ENCODE measurements at places on chromosomes 11 and 22. TPM values are rescaled to one million over a fixed set of nuclear protein-coding genes. Genes with fewer than 3 reads are reported as not detected.

DNA sequence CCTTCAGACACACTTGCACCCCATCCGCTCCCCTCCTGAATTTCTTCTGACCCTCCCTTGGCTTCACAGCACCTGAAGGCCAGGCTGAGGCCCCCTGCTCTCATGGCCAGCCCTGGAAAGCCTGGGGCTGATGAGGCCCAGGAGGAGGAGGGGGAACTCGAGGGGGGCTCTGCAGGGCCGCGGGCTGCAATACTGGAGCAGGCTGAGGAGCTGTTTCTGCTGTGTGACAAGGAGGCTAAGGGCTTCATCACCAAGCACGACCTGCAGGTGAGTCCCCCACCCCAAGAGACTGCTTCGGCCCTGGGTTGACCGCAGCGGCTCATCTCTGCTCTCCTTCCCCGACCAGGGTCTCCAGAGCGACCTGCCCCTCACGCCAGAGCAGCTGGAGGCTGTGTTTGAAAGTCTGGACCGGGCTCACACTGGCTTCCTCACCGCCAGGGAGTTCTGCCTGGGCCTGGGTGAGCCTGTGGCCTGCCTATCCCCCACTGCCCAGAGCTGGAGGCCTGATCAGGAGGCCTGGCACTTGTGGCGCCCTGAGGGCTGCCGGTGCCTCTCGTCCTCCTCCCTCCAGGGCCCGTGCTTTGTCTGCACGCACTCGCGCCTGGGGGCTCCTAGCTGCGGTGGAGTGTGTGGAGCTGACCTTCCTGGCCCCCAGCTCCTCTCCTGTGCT lies 922 bp downstream of the CRACR2B start:
- no peak for DNase-seq

- no peak for DNase-seq
Observed at GRCh38 chr22:37187891-37188761, at the start of gene C1QTNF6. C1QTNF6 (minus strand) TSS chr22:37188247; CDS start chr22:37188213, 34 bp downstream.

GGT1 gene
- total RNA-seq: 14.5 TPM

DNA sequence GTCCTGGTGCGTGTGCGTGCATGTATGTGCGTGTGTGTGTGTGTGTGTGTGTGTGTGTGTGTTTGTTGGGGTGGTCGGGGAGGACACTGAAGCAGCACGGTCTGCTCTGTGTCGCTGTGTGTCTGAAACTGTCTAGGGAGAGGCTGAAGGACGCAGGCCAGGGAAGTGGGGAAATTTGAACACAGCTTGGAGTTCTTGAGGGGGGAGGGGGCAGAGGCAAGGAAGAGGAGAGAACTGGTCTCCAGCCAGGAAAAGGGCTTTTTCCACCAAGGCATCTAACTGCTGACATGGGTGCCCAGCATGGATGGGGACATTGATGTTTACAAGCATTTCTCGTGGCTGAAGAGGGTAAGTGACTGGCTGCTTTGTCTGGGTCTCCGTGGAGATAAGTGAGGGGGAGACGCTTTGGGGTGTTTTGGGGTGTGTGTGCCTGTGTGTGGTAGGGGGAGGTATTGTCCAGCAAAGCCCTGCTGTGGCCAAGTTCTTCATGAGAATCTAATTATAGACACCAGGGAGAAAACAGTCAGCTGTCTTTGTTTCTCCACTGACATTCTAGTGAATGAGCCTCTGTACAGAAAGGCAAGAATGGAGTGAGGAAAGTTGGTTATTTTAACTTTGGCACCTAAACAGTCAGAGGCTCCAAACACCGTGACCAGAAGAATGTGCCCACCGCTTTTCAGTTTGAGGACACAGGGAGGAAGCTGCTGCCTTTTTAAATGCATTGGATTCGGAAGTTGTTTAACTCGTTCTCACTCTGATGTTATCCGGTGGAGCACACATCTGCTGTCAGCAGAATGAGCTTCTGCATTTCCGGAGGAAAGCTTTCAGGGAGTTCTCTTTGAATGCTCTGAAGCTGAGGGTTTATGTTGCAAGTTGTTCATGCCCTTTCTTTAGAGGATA lies 63.7 kb downstream of the PPFIBP2 start:
- DNase-seq: no peak

GSTT2 gene
- not detected for total RNA-seq

DNA sequence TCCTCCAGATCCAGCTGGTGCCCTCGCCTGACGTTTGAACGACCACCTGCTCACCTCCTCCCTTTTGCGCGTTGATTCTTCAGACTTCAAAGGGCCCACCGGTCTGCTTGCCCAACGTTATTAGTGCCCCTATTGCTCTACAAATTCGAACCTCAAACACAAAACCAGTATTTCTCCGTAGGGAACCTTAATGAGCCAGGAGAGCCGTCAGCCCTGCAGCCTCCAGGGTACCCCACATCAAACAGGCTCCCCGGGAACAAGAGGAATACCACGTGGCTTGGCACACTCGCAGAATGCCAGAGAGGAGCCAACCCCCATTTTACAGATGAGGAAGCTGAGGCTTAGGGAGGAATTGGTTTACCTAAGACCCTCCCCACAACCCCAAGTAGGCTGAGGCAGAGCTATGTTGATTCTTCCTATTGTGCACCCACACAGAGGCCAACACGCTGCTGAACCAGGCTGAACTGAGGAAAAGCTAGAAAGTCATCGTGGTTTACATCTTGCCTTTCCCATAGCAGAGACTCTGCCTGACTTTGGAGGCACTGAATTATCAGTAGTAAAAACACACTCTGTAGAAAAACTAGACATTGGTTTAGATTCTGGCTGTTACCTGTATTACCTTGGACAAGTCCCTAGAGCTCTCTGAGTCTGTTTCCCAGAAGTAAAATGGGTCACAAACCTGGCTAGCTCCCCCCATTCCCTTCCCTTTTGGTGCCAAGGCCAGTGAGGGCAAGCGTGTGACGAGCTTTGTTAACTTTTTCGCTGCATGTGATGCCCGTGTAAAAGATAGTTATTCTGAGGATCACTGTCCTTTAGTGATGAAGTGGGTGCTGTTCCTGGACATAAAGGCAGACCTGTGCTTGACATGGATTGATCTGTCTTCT lies 764 bp downstream of the TKFC start:
- DNase-seq: no peak

- no peak for DNase-seq
Observed at GRCh38 chr11:3894128-3894731, 38.8 kb downstream of the STIM1 start.

PDGFB gene
- 79.6 TPM for total RNA-seq

NPAS4 gene
- total RNA-seq: not detected

SLN gene
- total RNA-seq: not detected

APOL3 gene
- 2.1 TPM for total RNA-seq

AQP11 gene
- 0.58 TPM for total RNA-seq

DNA sequence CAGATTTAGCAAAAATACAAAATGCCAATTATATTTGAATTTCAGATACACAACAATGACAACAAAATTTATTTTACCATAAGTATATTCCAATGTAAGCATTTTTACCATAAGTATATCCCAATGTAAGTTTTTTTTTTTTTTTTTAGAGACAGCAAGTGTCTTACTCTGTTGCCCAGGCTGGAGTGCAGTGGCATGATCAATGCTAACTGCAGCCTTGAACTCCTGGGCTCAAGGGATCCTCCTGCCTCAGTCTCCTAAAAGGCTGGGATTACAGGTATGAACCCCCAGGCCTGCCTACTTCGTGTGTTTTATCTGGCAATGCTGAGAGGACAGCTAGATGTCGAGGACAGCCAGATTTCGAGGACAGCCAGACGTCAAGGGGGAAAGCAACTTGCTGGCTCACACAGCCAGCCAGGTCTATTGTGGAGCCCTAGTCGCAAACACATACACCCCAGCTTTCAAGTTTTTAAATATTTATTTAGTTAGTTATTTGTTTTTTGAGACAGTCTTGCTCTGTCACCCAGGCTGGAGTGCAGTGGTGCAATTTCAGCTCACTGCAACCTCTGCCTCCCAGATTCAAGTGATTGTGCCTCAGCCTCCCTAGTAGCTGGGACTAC lies 1.1 kb upstream of the SERPING1 start:
- no peak for DNase-seq

FAR1 gene
- 31.3 TPM for total RNA-seq

RIMBP3C gene
- total RNA-seq: not detected

GRCh38 chr11:44944181-44944852 lies 6.4 kb downstream of the TP53I11 start:
- no peak for DNase-seq

DNA sequence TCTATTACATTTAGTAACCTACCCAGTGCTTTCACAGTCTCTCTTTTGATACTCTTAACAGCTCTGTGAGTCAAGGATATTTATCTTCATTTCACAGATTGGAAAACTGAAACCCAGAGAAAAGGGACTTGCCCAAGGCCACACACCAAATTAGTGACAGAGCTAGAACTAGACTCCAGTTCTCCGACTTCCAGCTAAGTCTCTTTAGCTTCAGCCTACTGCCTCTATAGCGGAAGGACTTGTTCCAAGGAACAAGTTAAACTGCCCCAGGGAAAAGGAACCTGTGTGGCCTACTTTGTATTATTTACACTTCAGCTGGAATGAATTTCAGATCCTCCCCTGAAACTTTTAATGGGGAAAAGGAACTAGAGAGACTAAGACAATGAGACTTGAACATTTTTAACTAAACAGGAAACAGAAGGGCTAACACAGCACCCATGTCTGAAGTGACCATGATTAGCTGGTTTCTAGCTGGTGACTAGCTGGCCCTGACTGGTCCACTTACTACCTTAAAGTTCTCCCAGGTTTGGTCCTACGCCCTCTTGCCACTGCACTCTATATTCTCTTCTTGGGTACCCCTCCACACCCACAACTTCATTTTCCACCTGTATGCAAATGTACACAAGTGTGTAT lies 1.3 kb downstream of the LRRC51 start:
- no peak for DNase-seq

TPBGL gene
- total RNA-seq: not detected

DNA sequence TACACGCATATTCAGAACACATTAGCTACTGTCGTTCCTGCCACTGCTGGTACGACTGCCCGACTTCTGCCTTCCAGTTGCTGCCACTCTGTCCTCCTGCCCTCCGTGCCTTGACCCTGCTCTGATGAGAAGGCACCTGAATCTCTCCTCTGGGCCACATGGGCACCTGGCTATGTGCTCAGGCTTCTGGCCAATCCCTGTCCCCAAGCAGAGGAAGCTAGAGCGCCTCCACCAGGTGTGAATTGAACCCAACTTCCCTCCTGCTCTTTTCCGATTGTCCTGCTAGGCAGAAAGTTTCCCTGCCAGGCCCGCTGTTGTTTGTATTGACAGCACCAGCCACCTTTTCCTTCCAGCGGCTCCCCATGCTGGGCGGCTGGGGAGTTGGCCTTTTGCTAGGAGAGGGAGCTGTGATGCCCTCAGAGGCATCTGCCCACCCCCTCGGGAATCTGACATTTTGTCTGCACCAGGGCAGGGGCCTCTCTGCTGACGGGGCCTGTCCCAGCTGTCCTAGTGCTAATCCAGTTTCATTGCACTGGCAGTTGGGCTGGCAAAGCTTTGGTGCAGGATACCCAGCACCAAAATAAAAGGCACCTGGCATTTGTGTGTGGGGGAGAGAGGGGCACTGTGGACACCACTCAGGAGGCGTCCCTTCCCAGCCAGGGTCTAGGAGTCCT lies 118.0 kb downstream of the GRIK4 start:
- no peak for DNase-seq

DNA sequence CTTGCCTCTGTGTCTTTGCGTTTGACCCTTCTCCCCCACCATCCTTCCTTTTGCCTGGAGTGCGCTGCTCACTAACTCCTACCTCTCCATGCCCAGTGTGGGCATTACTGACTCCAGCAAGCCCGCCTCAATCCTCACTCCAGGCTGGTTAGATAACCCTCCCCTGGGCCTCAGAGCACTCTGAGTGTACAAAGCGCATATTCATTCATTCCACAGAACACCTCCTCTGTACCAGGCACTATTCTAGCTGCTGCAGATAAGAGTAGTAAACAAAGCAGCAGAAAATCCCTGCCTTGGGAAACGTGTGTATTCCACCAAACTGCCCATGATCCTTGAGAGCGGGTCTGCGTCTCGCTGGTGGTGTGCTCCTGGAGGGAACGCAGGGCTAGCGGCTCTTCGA lies 3.2 kb downstream of the SLC22A8 start:
- DNase-seq: no peak

- no peak for DNase-seq
Observed at GRCh38 chr22:42343531-42344081, 73.2 kb upstream of the TCF20 start.

PHRF1 gene
- total RNA-seq: 24.2 TPM
